Endodermal cell (in vitro differentiated cells): ENCODE measurements at places on chromosomes 13 and 19.
A peak's percentile ranks its signal among the peaks of the same experiment; 100 is the strongest.

DNA sequence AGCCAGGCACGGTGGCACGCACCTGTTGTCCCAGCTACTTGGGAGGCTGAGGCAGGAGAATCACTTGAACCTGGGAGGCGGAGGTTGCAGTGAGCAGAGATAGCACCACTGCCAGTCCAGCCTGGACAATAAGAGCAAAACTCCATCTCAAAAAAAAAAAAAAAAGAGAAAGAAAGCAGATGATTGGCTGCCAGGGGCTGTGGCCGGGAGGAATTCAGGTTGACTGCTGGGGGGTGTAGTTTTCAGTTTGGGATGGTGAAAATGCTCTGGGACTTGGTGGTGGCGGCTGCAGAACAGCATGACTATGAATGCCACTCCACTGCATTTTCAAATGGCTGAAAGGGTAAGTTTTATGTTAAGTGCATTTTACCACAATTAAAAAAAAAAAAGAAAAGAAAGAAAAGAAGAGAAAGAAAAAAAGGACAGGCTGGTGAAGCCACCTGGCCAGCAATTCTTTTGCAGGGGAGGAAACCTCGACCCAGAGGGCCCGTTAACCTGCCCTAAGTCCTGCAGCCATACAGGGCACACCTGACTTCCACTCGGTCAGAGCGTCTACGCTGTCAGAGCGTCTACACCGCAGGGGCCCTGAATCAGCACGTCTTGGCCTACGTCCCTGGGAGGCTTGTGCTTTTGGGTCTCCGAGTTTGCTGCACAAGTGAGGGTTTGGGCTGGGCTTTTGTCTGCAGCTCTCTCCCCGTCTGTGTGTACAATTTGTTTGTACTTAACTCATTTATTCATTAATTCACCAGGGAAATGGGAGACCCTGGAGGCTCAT lies 3.6 kb downstream of the ISOC2 start:
- no peak for DNase-seq

- DNase-seq: no peak
Observed at GRCh38 chr13:106610486-106610885, 42.5 kb upstream of the ARGLU1 start.

DNA sequence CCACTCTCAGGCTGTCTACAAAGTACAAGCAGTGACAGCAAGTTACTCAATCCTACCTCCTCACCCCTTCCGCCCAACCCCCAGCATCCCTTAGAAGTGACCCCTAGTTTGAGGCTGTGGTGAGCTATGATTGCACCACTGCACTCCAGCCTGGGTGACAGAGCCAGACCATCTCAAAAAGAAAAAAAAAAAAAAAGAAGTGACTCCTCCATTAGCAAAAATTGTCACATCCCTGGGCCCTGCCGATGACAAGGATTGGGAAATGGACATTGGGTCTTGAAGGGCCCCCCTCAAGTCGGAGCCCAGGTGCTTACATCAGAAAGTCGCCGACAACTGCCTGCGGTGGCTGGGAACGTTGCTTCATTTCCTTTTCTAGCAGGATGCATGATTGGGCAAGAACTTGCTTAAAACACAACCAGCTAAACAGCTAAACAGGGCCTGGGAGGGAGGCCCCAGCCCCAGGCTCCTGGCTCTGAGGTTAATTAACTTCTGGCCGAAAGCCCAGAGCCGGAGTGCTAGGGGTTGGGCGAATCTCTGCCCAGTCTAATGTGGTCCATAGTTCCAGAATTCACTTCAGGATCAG lies 15.3 kb downstream of the RAB3D start:
- no peak for DNase-seq

DNA sequence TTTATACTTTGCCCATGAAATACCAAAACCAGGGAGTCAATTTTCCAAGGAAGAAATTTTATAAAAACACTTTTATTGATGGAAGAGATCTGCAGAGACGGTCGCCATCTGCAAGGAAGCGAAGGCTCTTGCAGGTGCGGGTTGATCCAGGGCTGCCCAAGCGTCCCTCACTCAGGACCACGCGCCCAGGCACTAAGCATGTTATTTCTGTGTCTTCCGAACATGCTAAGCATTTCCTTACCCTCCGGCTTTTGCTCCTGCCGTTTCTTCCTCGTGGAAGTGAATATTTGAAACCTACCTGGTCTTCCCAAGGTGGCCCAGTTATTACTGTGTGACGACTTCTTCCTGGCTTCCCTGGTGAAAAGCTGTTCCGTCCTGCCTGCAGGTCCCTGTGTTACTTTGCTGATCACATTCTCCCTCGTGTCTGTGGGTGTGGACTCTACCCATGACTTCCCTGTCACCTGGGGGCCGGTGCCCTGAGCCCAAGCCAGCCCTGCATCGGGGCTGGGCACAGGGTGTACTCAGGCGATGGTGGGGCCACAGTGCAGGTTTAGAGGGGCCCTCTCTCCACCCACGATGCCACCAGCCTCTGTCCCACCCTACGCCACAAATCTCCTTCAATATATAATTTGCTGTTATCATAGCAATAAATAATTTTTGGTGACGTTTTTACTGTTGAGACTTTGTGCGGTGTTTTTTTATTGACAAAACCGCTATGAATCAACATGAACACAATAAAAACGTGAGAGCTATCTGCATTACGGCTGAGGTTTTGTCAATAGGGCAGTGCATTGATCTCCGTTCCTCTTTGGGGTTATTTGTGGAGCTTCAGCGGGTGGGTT lies 119.4 kb downstream of the URI1 start:
- DNase-seq: peak; percentile 20

GRCh38 chr13:91241221-91241933 lies 106.1 kb upstream of the MIR17HG start:
- DNase-seq: no peak

GRCh38 chr13:42337808-42338600 lies 66.1 kb downstream of the AKAP11 start:
- DNase-seq: no peak

- DNase-seq: peak; percentile 80
Observed at GRCh38 chr19:34639491-34640085, 37.4 kb downstream of the SCGB2B2 start.
